NCI-H748 treated with DMSO at 0.1 percent for 48 hours (cell line): ENCODE measurements at places on chromosomes 13 and 19.

GRCh38 chr19:2577722-2578335 lies 101.9 kb downstream of the GADD45B start:
- DNase-seq: no peak

DNA sequence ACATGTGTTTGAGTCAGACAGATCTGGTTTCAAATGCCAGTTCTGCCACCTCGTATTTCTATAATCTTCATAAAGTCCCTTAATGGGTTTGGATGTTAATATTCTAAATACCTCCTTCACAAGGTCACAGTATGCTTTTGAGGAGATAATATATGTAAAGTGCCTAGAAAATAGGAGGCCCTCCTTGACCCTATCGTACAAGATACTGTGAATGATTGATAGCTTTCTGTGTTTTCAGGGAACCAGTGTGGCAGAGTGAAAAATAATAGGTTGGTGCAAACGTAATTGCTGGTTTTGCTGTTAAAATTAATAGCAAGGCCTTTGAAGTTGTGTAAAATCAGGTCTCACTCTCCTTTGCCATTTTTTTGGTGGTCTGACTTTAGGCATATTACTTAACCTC lies 77.5 kb upstream of the SCEL start:
- DNase-seq: no peak

- DNase-seq: no peak
Observed at GRCh38 chr13:102768909-102769308, 4.7 kb downstream of the TEX30 start.

GRCh38 chr13:107900775-107901174 lies 314.6 kb downstream of the LIG4 start:
- DNase-seq: no peak

- no peak for DNase-seq
Observed at GRCh38 chr19:2575734-2576481, 100.0 kb downstream of the GADD45B start.

DNA sequence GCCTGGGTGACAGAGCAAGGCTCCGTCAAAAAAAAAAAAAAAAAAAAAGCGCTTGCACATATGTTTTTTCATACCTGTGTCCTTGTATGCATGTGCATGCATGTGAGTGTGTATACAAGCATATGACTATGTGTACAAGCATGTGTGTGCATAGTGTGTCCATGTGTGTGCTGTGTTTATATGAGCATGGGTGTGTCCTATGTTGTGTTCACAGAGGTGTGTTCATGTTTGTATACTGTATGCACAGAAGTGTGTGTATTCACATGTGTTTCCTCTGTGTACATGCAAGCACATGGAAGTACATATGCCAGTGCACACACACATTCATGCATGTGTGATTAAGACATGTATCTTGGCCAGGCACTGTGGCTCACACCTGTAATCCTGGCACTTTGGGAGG lies 17.1 kb downstream of the MYO9B start:
- DNase-seq: no peak

GRCh38 chr13:113082198-113083021 lies 23.2 kb upstream of the F7 start:
- DNase-seq: no peak
